ENCODE measurements at places on chromosomes 1 and 21. TPM values are rescaled to one million over a fixed set of nuclear protein-coding genes. Genes with fewer than 3 reads are reported as not detected.
A peak's percentile ranks its signal among the peaks of the same experiment; 100 is the strongest.

DNA sequence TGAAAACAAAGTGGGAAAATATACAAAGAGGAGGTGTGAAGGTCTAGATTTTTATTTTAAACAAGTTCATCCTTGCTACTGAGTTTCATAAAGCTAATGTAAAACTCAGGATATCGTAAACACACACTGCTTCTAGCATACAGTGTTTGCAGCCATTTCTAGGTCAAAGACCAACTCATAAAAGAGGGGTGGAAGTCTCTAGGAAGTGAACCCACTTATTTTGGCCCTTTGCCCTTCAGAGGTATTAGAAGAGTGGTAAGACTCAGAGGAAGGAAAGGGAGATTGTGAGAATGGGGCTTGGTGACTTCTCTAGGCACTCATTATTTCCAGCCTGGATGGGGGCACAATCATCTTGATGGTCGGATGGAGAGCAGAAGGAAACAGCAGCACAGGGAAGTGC lies 91.2 kb downstream of the TNFSF18 start:
- DNase-seq = no peak

- no peak for DNase-seq
Observed at GRCh38 chr1:33875862-33876261, 12.0 kb downstream of the HMGB4 start.

DNA sequence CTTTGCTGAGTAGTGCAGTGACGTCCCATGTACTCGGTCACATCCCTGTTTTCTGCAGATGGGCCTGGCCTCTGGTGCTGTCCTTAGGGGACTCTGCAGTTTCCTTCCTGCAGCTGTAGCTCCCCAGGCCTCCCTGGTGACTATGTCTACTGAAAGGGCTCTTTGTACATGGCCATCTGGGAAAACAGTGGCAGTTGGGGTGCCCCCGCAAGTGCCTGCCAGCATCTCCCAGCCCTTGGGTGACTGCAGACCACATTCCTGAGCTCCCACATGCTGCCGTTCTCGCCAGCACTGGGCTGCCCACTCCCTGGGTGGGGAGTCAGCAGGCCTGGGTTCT lies 37.5 kb upstream of the KCNA10 start:
- no peak for DNase-seq

DNA sequence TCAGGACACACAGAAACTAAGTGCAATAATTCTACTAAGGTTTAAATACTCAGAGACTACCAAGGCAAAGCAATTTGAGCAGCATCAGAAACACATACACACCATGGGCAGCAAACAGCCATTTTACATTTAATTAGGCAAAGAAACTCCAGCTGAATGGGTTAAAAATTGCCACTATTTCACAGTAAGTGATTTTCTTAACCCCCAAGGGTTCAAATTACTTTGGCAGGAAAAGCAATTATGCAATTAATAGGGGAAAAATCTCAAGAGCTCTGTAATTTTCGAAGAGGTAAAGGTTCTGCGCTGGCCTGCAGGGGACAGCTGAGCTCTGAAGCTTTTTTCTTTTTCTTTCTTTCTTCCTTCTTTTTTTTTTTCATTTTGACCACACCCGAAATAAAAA lies 206.2 kb upstream of the RRP15 start:
- no peak for DNase-seq

DNA sequence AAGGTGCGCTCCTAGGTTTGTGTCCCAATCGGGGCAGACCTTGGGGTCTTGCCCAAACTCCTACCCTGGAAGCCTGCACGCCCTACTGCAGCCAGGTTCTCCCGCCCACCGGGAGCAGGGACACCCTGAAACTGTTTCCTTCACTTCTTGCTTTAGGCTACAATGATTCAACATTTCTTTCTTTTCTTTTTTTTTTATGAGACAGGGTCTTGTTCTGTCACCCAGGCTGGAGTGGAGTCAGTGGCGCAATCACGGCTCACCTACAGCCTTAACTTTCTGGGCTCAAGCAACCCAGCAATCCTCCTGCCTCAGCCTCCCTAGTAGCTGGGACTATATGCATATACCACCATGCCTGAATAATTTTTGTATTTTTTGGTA lies 75.8 kb downstream of the ITPKB start:
- DNase-seq = no peak

DNA sequence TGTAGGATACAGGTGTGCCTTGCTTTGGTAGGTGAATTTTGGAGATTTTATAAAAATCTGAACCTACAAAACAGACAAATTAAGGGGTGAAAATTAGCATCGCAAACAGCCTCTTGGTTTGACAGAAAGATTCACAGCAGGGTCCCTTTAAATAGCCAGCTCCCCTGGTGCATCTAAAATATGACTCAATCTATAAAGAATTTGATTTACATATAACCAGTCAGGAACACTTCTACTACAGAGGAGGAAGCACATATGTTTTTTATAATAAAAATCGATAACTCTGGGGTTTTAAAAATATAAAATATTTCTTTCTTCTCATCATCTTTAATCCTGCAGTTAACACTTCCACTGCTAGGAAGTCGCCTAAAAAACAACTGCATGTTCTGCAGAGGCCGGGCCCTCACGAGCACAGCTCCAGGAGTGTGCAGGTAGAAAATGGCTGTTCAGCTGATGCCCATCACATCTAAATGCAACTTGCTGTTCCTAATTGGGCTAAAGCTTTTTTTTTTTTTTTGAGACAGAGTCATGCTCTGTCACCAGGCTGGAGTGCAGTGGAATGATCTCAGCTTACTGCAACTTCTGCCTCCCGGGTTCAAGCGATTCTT lies 203.4 kb downstream of the HS2ST1 start:
- DNase-seq = no peak

DNA sequence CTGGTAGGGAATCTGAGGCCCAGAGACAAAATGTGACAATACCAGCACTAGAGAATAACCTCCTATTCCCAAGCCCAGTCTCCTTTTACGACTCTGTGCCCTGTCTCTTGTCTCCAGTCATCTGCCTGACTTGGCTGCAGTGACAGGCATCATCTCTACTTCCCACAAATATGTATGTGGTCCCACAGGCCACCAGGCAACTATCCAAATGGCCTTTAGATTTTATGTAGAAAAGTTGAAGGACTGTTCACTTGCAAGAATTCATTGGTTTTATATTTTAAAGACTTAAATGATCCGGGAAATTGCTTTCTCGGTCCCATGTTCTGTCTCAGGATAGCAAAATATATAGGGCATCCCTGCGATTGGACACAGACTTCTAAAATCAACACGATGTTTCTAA lies 11.6 kb downstream of the KRTAP24-1 start:
- DNase-seq = no peak

GRCh38 chr1:94514095-94514727 lies 27.3 kb downstream of the F3 start:
- DNase-seq = no peak

- peak; percentile 5 for DNase-seq
Observed at GRCh38 chr1:212700892-212701819, 1.5 kb upstream of the BATF3 start.

DNA sequence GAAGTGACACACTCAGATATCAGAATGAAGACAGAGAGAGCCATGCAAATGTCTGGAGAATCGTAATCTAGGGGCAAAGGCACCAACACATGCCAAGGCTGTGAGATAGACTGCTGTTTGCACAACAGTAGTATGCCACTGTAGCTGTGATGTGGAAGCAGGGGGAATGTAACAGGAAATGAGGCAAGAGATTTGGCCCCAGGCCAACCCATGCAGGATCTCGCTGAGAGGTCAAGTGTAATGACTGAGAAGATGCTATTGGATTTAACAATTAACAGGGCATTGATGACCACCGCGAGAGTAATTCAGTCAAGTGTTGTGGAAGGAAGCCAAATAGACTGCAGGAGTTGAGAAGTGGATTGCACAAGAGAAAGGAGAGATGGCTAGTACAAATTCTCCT lies 107.3 kb upstream of the ST6GALNAC5 start:
- no peak for DNase-seq

The DMBX1 gene
- not detected for total RNA-seq

The CDC73 gene
- 59.8 TPM for total RNA-seq

The KCNK2 gene
- not detected for total RNA-seq

All from CD8-positive, alpha-beta memory T cell (primary cell).